Fibroblast of the aortic adventitia (primary cell): ENCODE measurements at places on chromosomes 5 and 9.

- no peak for DNase-seq
These were observed 39.5 kb upstream of the PSD2 start for GRCh38 chr5:139755892-139756671.

GRCh38 chr5:38978036-38978435 is 96.2 kb downstream of the RICTOR start:
- DNase-seq = no peak

DNA sequence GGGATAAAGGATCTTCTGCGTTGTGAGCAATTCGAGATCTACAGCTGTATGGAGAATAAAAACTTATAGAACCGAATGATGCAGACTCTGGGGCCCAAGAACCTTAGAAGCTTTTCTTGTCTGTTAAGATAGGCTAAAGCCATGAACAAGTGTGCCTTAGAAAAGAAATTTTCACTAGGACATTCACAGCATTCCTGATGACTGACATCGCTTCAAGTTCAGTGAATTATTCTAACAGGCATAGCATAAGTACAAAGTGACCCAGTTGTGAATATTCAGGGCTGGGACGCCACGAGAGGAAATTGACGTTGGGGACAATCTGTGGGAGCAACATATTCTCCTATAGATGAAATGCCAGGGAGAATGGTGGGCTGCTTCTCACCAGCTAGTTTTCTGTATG is 32.0 kb upstream of the PANK3 start:
- no peak for DNase-seq

GRCh38 chr5:112576298-112576925 is 157.3 kb upstream of the EPB41L4A start:
- DNase-seq = peak; percentile 34

- peak; percentile 9 for DNase-seq
These were observed 182.5 kb downstream of the EDIL3 start for GRCh38 chr5:84202136-84202535.

GRCh38 chr5:159166416-159166815 is 42.9 kb downstream of the RNF145 start:
- DNase-seq = no peak

GRCh38 chr5:610011-610743 is 2.0 kb upstream of the CEP72 start:
- no peak for DNase-seq

DNA sequence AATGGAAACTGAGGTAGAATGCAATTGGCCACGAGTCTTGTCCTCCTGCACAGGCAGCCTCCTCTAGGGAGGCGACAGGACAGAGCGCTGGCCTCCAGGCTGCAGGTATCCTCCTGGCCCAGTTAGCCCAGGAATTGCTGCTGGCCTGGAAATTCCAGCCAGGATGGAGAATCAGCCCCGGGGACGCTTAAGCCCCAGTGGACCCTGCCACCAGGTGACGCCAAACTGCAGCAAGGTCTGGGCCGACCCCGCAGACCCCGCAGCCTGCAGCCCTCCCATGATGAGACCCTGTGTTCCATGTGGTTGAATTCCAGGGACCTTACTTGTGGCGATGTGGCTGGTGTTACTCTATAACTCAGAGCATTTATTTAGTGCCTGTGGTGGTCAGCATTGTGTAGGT is 7.3 kb downstream of the CACFD1 start:
- no peak for DNase-seq

DNA sequence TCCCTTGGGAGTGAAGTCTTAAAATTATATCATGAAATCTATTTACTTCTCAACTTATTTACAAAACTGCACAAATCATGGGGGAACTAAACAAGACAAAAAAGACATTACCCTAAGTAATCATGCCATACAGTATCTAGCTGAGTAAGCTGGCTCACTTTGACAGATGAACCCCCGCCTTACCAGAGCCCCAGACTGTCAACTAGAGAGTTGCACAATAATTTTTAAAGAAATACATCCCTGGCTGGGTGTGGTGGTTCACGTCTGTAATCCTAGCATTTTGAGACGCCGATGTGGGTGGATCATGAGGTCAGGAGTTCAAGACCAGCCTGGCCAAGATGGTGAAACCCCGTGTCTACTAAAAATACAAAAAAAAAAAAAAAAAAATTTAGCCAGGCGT is 62.3 kb downstream of the LPAR1 start:
- DNase-seq = peak; percentile 67

DNA sequence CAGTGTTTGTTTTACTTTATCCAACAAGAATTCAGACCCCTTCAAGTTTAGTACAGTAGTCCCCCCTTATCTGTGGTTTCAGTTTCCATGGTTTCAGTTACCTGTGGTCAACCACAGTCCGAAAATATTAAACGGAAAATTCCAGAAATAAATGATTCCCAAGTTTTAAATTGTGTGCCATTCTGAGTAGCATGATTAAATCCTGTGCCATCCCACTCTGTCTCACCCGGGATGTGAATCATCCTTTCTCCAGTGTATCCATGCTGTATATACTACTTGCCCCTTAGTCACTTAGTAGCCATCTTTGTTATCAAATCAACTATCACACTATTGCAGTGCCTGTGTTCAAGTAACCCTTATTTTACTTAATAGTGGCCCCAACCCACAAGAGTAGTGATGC is 153.8 kb upstream of the RASA1 start:
- peak; percentile 65 for DNase-seq

GRCh38 chr5:59025734-59026133 is 442.9 kb downstream of the RAB3C start:
- no peak for DNase-seq

DNA sequence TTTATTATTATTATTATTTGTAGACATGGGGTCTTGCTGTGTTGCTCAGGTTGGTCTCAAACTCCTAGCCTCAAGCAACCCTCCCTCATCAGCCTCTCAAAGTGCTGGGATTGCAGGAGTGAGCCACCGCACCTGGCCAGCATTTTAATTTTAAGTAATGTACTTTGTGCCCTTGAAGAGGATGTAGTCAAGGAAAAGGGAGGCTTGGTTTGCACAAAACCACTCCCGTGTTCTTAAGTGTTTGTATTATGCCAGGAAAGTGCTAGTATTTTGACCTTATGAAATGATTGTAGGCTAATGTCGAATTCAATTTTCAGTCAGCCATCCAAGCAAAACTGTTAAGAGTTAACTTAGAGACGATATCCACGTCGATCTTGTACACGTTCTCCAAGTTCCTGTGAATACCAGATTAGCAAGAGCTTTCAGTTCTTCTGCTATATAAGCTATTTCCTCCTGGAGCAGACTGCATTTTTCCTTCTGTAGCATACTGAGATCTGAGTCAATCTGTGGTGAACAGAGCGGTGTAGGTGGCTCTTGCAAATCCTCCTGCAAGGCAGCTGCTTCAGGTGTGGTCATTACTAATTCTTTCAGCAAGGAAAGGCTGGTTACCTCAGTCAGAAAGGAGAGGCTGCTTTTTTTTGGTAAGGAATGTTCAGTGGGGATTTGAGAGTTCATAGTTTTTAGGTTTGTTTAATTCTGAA is 23.7 kb downstream of the CCDC171 start:
- DNase-seq = peak; percentile 4

DNA sequence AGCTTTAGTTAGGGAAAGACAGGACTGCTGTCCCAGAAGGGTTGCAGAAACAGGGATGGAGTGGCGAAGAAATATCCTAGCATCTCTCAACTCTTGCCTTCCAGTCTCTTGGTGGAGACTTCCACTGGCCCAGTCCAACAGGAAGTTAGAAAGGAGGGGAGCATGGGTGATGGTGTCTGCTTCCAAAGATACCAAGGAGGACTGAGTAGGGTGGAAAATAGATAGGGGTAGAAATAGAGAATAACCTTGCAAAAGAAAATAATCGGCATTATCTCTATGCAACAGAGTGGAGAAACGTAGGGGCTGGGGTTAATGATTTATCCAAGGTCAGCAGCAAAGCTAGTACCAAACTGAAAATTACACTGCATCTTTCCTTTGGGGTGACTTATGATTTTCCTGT is 242.3 kb downstream of the PSAT1 start:
- DNase-seq = no peak

GRCh38 chr5:134459010-134459403 is 47.3 kb upstream of the CDKN2AIPNL start:
- DNase-seq = no peak

GRCh38 chr5:129120158-129120581 is 25.6 kb downstream of the ISOC1 start:
- DNase-seq = no peak

DNA sequence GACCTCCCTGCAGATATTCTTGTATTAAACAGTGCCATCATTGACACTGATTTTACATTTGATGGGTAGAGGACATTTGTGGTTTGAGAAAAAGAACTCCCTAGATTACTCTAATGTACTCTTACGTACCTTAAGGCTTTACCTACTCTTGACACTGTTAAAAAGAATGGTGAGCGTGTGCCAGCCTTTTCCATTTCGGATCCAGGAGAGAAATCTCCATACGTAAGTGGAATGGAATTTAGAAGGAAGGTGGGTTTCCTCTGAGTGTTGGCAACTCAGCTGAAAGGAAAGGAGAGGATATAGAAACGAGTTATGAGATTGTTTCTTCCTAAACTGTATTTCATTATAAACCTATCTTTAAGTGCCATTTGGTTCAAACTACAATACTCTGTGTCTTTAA is 40.9 kb downstream of the TNPO1 start:
- DNase-seq = no peak

DNA sequence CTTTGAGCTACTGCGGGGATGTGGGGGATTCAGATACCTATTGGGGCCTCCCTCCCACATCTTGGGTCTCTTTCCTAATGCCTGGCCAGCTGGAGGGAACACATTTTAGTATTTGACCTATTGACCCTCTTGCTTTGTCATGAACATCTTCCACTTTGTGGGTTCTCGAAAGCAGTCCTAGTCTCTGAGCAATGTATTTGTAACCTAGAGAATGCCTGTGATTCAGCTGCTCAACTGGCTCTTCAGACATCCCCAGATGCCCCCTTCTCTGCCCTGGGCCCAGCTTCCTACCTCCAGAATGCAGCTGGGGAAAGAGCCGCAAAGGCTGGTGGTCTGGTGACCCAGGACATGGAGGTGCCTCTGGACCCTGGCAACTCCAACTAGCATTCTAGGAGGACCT is 32.2 kb downstream of the APTX start:
- no peak for DNase-seq

DNA sequence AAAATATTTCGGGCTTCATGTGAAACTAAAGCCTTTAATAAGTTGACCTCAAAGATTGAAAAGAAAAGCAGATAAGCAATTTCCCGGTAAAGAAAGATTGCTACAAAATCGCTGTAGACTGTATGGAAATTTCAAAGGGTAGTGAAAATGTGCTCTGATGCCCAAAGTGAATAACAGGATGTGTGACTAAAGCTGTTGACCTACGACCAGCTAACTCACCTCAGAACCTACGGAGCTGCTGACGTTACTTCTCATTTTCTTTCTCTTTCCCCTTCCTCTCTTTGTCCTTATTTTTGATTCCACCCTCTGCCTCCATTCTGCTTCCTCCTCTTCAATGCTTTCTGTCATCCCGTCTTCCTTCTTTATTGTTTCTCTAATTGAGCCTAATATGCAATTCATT is 103.2 kb downstream of the PDE4D start:
- DNase-seq = no peak

GRCh38 chr5:29960323-29960722 is 1233.2 kb upstream of the CDH6 start:
- no peak for DNase-seq

- no peak for DNase-seq
These were observed 120.9 kb upstream of the C6 start for GRCh38 chr5:41334221-41334620.

DNA sequence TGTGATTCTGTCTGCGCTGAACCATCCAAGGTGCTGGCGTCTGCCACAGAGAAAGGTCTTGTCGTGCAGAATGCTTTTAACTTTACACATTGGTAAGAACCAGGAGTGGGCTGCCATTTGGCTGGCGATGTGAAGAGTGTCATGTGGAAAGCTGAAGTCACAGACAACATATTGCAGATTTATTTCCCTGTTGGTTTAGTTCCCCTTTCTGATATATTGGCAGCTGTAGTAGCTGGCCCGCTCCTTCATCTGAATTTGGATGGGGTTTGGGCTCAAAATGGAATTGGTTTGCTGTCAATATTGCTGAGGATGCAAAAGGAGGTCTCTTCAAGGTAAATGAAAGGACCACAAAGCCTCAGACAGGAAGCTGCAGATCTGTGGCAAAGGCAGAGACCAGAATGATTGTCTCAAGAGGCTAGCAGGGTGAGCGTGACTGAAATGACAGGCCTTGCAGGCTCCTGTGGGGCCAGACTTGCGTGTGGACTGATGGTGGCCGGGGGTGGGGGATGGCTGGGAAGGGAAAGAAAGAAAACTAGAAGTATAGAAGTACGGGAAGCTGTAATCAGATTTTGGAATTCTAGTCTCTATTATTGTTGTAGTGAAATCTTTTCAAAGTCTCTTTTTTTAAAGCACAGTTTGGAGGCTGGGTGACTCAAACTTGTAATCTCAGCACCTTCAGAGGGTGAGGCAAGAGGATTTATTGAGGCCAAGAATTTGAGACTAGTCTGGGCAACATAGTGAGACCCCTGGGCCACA is 25.1 kb upstream of the CD180 start:
- no peak for DNase-seq

- DNase-seq = peak; percentile 77
These were observed 15.8 kb downstream of the PSMB7 start for GRCh38 chr9:124399323-124399967.

DNA sequence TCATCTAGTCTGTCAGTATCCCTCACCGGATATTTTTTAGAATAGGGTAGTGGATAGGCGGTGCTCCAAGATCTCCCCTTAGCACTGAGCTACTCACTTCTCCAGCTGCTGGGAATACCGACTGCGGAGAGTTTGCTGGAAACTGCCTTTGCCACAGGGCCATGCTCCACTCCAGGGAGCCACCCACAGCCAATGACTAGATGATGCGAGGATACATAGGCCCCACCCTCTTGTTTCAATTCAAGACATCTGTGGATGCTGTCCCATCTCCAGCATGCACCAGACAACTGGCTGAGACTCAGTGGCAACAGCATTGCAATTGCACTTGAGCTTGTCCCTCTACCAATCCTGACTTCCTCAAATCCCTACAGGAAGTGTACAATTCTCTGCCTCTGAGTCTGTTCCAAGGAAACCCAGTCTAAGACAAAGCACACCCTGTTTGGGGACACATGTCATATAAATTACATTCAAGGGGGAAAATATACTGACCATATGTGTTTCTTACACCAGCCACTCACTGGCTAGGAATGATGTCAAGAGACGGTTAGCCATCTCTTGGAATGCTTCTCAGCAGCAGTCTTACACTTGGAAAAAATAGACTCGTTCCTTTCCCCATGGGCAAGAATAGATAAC is 312.6 kb upstream of the KIF2A start:
- no peak for DNase-seq

GRCh38 chr5:78718824-78719223 is 70.3 kb upstream of the LHFPL2 start:
- DNase-seq = no peak

DNA sequence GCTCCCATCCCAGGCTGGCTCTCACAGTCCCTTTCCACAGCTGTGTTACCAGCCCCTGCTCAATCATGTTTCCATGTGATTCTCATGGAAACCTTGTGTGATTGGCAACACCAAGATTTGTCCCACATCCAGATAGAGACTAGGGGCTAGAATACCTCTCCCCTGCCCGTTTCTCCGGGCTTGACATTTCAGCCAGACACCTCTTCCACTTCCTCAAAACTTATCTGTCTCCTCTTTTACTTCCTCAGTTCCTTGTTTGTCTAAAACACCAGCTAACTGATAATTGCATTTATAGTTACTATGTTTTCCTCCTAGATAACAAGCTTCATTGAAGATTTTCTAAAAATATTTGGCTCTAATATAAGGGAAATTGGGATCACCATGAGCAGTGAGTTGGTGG is 16.6 kb upstream of the KCNMB1 start:
- DNase-seq = no peak
